Breast epithelium (tissue), 4 donors: ENCODE measurements at places on chromosomes 7 and 10.

DNA sequence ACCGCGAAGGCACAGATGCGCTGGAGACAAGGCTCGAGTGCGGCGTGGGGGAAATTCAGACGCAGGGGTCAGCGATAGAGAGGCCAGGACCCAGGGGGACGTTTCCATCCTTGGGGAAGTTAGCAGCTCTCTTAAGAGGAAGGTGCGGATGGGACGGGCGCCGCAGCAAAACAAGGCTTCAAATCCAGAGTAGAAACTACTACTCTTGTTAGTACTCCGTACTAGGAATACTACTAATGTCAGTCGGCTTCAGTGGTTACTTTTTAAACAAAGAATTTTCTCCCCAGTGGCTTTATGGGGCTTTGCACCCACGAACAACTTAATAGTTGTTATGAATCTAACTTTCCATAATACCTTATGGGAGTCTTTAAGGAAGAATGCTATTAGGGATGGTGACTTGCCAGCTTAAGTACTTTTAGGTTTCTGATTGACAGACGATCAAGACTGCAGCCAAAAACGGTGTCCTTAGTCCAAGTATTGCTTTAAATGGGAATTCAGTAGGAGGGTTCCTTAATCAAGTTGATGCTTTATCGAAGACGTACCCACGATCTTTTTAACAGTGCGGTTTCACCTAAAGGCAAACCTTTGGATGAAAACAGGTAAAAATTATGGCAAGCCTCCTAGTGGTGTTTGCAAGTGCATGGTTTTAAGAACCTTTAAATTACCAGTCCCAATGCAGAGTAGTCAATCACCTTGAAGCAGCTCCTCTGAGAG lies 812 bp upstream of the IDE start:
- H3K4me3 ChIP-seq, result peak overlapping the region; percentile 88
- H3K4me1 ChIP-seq, result no peaks in the 10 kb centered on the region
- no peaks in the 10 kb centered on the region for H3K36me3 ChIP-seq
- peak overlapping the region; percentile 91 for H3K27ac ChIP-seq

- H3K36me3 ChIP-seq, result no peaks in the 10 kb centered on the region
- H3K4me1 ChIP-seq, result no peaks in the 10 kb centered on the region
- H3K27ac ChIP-seq, result peak overlapping the region; percentile 20
- H3K4me3 ChIP-seq, result no peak overlapping the region
- DNase-seq, result no peak
These were observed 40.9 kb upstream of the PAPSS2 start for GRCh38 chr10:87618566-87619423.

GRCh38 chr7:110317541-110318265 lies 773.2 kb upstream of the LRRN3 start:
- H3K27ac ChIP-seq, result no peak overlapping the region
- H3K4me1 ChIP-seq, result no peaks in the 10 kb centered on the region
- H3K27me3 ChIP-seq, result no peaks in the 10 kb centered on the region
- no peak overlapping the region for H3K4me3 ChIP-seq
- no peak for DNase-seq
- no peaks in the 10 kb centered on the region for H3K36me3 ChIP-seq

DNA sequence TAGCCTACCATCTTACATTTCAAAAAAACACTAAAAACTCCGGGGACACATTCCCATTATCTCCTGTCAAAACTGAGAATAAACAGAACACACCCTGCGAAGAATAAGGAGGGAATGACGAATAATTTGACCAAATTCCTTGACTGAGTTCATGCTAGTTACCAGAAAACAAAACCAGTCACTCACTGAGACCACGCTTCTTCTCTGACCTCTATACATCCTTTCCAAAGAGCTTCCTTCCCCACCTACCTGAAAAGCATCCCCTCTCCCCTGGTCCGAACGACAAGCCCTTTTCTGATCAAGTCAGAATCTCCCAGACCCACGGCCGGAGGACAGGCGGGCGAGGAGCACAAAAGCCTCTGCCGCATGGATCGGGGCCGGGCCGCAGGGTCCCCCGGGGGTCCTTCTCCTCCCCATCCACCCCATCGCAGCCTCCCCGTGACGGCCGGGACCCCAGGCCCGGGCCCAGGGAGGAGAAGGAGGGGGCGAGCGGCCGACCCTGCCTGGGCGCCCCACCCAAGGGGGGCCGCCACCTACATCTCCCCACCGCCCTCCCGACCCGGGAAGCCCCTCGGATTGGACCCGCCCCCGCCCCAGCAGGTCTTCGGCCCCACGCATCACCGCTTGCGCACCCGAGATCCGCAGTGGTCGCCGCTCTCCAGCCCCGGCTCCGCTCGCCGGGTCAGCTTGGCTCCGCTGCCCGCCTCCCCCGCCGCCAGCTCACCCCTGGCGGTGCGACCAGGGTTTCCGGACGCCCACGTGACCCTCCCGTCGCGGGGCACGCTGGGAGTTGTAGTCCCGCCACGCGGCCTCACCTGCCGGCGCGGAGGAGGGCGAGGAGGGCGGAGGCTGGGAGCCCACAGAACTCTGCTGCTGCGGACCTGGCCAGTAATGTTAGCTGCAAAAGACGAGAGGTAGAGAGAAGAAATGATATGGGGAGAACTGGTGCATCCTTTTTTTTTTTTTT lies at the start of gene SLC37A3:
SLC37A3 (minus strand) TSS at position 747 of the 967 bp plus-strand sequence. CDS start 16,004 bp downstream, outside the sequence.
- peak; percentile 86 for DNase-seq
- H3K4me3 ChIP-seq, result peak within 1 kb of the TSS; percentile 92
- H3K36me3 ChIP-seq, result no peaks in the 10 kb centered on the region
- peak within 1 kb of the TSS; percentile 92 for H3K27ac ChIP-seq
- no peaks in the 10 kb centered on the region for H3K27me3 ChIP-seq
- no peaks in the 10 kb centered on the region for H3K4me1 ChIP-seq

- no peak overlapping the region for H3K4me3 ChIP-seq
- no peaks in the 10 kb centered on the region for H3K36me3 ChIP-seq
- DNase-seq, result no peak
- no peak overlapping the region for H3K27ac ChIP-seq
These were observed 219.3 kb downstream of the THSD7A start for GRCh38 chr7:11612737-11613136.

GRCh38 chr7:148537435-148537834 lies 53.1 kb upstream of the C7orf33 start:
- no peak overlapping the region for H3K27ac ChIP-seq
- no peak overlapping the region for H3K4me3 ChIP-seq
- DNase-seq, result no peak

DNA sequence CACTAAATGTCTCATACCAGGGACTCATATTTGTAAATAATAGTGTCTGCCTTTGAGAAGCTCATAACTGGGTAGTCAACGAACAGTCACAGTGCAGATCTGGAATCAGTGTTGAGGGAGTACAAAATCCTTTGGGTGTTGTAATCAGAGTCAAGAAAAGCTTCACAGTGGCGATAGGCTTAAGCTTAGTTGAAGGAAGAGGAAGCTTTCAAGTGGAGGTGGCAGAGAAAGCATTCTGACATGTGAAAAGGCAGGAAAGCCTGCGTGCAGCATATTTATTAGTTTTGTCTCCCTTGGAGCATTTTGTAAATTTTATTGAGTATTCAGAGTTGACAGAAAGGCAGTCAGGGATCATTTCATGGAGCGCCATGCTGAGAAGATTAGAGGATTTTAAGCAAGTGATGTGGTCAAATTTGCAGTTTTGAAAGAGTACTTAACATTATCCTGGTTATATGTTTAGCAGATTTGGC lies 104.9 kb downstream of the ADK start:
- H3K27me3 ChIP-seq, result no peaks in the 10 kb centered on the region
- H3K27ac ChIP-seq, result no peak overlapping the region
- H3K4me3 ChIP-seq, result no peak overlapping the region
- DNase-seq, result no peak
- H3K4me1 ChIP-seq, result no peaks in the 10 kb centered on the region
